ENCODE measurements at places on chromosomes 16 and 17.

DNA sequence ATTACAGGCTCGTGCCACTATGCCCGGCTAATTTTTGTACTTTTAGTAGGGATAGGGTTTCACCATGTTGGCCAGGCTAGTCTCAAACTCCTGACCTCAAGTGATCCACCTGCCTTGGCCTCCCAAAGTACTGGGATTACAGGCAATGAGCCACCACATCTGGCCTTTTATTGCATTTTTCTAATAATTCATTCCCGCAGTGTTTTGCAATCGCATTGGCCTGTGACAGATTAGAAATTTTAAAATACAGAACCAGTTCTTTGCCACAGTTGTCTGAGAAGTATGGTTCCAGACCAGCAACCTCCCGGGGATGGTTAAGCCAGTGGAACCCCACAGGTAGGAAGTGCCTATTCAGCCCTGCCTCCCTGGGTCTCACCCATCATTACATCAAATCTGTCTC, 3.2 kb upstream of the CRHR1 start:
- DNase-seq = no peak

GRCh38 chr17:82188001-82188961, 24.4 kb downstream of the CCDC57 start:
- no peak for DNase-seq

GRCh38 chr17:66783656-66784381, 51.1 kb upstream of the CACNG5 start:
- no peak for DNase-seq

GRCh38 chr16:86878236-86879080, 300.1 kb downstream of the FOXL1 start:
- no peak for DNase-seq

GRCh38 chr17:41773731-41774193, 12.7 kb downstream of the JUP start:
- no peak for DNase-seq

DNA sequence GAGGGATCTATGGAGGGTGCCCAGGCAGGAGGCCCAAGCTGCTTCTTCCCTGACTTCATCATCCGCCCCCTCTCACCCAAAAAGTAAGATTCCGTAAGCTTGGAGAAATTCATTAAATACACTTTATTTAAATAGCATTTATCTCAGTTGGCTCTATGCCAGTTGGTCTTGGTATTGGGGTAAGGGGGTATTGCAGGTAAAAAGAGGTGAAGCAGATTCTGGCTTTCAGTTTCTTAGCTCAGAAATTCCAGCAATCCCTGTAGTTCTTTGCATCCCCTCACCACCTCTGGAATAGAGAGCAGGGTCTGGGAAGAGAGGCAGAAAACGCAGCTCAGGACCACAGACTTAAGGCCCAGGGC, 750 bp upstream of the ALDOC start:
- DNase-seq = no peak

DNA sequence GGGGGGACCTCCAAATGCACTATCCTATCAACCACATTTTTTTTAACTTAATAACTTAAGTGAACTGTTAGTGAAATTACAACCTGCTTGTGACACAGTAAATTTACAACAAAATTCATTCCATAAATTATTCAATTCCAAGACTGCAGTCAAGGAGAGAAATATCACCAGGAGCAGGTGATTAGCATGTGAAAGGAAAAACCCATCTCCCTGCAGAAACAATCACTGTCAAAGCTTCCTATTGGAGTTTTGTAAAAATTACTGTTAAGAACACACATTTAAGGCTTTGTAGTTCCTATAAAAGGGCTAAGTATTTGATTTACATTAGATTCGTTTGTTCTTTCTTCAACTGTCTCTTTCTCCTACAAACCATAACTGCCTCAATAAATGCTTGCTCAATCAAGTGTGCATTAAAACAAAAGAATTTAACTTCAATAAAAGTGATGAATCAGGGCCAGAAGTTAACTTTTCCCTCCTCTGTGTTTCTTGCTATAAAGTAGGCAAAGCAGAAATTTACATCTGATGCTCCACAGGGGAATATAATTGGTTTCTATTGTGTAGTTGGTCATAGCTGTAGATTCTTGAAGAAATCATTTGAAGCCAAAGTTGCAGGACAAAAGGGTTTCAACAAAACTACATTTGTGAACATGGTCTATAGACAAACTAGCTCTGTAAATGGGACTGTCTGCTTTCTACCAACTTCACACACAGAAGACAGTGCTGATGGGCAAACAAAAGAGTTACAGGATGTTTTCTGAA, 195.1 kb upstream of the PSMD7 start:
- no peak for DNase-seq

DNA sequence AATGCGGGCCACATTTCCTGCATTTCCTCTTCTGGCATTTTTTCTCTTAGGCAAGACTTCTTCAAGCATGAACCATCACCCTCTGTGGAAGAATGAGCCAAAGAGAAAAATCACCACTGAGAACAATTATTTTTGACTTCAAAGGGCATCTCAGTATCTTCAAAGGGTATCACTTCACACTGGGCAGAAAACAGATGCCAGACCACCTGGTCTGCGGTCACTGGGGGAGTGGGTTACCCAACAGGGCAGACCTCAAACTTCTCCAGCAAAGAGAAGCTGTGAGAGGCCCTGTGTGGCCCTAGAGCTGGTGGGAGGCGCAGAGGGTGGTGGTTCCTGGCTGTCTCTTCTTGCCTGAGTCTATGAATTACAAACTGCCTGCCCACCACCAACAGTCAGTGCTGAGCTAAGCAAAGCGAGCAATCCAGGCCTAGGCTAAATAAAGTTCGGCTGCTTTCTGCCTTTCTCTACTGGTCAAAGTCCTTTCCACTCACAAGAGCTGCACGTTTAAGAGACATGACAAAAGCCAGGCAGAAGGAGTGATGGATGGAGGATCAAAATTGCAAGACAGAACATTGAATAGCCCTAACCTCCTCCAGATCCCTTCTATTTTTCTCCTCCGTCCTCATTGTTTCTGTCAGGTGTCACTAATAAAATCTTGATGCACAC, 602.7 kb upstream of the CDH5 start:
- DNase-seq = no peak

GRCh38 chr17:63646488-63646806, 24.2 kb downstream of the MAP3K3 start:
- DNase-seq = no peak

Data from stimulated activated CD4-positive, alpha-beta T cell treated with anti-CD3 and anti-CD28 coated beads, Interleukin-1b, Interleukin-23, amount 100 ng/mL, for 1 hour (primary cell).